ENCODE measurements at places on chromosomes 4 and X.

DNA sequence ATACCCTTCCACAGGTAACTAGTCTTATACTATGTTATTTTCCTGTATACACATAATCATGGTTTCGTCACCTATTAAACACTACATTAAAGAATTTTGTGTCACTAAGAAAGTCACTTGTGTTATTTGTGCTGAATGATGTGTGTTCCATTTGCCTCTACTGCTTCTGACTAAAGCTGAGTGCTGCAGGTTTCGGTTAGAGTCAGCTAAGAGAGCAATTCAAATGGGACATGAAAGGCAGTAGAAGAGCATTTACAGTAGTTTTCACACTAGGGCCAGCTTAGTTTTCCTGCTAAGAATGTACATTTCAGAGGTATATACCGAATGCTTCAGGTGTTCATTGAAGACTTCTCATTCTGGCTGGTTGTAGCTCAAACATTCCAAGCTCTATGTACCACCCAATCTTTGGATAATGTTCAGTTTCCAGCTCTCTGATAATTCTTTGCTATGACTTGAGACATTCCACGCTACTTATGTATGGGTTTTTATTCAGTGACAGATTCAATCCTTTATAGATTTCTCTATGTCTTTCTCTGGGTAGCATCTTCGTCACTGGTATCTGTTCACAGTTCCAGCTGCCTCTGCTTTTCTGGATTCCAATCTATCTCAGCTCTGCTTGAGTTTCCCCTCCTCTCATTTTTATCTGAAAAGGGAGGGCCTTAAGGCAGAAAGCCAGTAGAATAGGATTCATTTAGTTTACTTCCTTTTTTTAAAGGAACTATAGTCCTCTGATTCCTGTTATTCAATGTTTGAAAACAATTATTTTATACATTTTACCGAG, 164.4 kb downstream of the CXXC4 start:
- no peak for DNase-seq

- DNase-seq, result peak; percentile 3
Observed at GRCh38 chrX:115650916-115651315, 89.9 kb downstream of the PLS3 start.

DNA sequence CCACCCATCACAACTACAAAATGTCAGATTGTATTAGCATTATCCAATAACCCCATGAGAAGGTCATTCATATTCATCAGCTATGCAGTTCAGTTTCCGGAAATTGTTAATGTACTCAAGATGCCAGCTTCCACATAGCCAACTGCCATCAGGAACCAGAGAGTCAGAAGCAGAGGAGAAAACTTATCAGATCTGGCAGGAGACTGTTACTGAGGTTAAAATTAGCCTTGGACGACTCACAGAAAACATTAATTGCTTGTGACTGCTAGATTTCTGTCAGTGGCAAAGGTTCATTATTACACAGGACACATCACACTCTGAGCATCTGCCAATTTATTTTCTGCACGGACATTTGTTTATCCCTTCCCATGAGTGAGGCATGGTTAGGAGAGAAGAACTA, 352.8 kb downstream of the DHRSX start:
- DNase-seq, result no peak

DNA sequence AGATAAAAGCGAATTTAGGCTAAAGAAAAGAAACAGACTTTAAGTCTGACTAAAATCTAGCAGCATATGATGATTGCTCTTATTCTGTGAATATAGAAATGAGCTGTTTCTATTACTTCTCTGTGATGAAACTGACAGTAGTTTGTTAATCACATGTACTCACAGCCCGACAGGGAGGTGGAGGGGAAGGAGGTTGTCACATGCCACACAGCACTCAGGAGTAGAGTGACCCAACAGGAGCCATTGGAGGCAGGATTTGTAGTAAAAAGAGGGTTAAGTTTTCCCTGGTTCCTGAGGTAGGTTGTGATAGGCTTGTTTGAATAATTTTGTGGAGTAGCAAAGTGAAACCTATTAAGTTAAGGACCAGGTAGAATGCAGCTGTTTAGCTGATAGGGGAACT, 495.9 kb downstream of the CENPC start:
- no peak for DNase-seq

DNA sequence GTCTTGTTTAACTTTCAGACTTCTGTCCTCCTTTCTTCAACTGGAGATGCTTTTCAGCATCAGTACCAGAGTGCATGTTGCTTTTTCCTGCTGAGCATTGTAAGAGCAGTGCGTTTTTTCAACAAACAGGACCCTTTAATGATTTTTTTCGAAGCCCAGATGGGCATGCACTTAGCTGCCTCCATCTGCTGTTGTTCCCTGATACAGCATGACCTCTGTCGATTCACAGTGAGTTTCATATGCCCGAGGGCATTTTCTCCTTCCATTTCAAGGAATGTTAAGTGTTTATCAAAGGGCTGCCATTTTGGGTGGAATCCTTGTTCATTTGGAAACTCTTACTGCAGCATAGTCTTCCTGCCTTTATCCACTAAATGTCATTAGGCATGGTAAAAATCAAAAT, 428.6 kb downstream of the DTHD1 start:
- DNase-seq, result no peak

- peak; percentile 77 for DNase-seq
Observed at GRCh38 chrX:63657821-63658220, 127.2 kb downstream of the ARHGEF9 start.

DNA sequence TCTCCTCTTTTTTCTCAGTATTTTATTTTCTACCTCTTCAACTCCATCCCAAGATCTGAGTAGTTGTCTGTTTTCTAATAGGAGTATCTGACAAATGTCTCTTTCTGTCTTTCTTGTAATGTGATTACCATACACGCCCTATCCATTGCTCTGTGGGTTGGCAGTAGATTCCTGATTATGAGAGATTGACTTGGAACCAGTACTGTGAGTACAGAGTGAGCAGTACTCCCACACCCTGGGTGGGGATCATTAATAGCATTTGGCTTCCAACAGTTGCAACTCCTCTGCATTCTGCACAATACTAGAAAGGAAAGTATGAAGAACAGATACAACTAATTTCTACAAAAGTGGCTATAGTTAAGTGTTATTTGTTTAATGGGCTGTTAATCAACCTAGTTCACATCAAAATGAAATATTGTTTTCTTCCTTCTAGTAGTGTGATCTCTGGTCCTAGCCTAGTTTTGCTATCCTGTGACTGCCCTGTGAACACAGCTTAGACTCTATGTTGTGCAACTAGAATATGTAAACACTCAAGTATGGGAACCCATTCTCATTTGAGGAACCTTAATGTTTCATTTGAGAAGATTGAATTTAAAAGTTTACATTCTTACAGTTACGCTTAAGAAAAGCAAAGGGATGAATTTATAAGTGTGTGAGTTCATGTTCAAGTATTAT, 112.9 kb downstream of the PTPN13 start:
- peak; percentile 49 for DNase-seq

DNA sequence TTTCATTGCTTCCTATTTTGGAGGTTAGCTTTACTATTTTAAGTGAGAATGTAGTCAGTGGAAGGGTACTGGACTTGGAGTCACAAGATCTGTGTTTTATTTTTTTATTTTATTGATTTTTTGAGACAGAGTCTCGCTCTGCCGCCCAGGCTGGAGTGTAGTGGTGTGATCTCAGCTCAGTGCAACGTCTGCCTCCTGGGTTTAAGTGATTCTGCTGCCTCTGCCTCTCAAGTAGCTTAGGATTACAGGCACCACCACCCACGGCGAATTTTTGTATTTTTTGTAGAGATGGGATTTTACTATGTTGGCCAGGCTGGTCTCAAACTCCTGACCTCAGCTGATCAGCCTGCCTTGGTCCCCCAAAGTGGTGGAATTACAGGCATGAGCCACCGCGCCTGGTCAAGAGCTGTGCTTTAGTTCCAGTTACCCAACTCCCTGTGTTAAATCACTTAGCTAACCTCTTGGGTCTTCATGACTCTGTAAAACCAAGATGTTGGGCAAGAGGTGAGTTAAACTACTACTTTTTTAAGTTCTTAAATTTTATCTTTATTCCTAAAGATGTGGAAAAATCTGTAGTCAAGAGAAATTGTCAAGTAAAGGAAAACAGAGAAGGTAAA, 11.2 kb downstream of the USP9X start:
- DNase-seq, result peak; percentile 9

DNA sequence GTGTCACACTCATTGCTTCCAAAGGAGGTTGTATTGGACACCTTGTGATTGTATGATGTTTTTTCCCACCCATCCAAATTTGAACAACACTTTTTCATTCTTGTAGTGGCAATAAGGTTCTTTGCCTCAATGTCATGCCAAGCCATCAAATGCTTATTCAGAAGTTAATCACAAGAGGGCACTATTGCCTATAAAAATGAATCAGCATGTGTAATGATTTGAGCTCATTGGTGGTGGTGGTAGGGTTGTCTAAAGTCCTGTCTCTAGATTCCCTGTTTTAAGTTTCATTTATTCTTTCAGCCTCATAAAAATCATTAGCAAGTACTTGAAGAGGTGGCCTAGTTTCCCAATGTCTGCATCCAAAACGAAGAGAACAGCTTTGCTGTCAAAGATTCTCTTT, 37.0 kb downstream of the IRS4 start:
- DNase-seq, result peak; percentile 8

DNA sequence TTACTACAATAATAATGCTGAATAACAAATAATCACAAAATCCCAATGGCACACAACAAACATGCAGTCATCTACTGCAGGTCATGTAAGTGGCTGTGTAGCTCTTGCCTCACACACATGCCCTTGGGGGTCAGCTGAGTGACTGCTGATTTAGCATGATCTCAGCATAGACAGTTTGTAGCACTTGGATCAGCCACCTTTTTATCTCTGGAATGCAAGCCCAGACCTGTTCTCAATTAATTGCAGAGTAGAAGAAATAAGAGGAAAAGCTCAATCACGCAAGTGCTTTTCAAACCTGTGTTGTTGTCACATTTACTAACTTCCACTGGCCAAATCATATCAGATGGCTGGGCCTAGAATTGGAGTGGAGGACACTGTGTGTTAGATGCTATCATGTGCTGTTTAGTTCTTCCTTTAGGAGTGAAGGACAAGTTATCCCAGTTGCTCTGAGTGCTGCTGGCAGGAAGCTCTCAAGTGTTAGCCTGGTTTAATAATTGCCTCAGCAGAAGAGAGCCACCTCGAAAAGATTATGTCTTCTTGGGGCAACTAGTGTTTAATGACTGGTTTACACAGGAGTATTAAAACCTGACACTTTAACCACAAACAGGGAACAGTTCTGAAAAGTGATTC, 128.3 kb upstream of the EPHA5 start:
- DNase-seq, result no peak

DNA sequence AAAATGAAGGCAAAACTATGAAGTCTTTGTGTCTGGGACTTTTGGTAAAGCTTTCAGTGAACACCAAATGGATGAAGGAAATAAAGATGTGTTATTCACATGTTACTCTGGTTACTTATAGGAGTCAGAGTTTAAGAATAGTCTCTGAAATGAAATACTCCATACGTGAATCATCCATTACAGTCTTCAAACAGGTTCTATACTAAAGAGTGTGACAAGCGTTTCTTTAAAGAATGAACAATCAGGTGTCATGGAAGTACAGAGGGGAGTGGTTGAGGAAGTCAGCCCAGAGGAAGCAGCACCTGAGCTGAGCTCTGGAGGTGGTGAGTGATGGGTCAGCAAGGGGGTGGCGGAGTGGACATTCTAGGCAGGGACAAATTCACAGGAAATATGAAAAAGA, 41.8 kb upstream of the SORBS2 start:
- DNase-seq, result no peak

GRCh38 chrX:68874076-68874475, 45.3 kb downstream of the EFNB1 start:
- no peak for DNase-seq

DNA sequence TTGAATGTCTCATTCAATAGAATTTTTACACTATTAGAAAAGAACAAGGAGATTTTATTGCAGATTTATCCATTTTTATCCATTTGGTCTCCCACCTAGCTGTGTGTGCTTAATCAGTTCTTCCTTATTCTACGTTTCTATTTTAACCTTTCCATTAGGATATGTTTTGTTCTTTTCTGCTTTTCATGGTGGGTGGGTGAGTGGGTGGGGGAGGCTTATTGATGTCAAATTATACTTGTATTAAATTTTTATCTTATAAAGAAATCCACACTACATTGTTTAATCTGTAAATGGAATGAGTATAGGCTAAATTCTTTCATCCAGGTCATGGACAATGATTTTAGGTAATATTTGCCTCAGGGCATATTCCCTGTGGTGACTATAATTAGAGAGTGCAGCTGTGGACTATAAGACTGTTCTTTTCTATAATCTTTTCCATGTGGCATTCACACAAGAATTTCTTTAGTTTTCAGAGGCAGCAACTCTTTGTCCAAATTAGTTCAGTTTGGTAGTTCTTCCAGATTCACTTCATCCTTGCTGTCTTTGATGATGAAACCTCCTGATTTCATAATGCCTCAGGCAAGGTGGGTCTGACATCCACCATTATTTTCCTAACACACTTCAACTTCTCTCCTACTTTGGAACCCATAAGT, 2451.8 kb downstream of the PCDH7 start:
- DNase-seq, result no peak

GRCh38 chr4:81207828-81208227, 7.2 kb downstream of the PRKG2 start:
- no peak for DNase-seq

DNA sequence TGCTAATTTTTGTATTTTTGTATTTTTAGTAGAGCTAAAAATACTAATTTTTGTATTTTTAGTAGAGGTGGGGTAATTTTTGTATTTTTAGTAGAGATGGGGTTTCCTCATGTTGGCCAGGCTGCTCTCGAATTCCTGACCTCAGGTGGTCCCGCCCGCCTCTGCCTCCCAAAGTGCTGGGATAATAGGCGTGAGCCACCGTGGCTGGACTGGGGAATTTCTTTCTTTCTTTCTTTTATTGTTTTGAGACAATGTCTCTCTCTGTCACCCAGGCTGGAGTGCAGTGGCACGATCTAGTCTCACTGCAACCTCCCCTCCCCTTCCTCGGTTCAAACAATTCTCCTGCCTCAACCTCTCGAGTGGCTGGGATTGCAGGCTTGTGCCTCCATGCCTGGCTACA, 83.0 kb downstream of the FAM193A start:
- DNase-seq, result no peak

- peak; percentile 59 for DNase-seq
Observed at GRCh38 chrX:13658602-13659001, 5.7 kb downstream of the TCEANC start.

GRCh38 chrX:10367406-10367805, 210.6 kb downstream of the CLCN4 start:
- no peak for DNase-seq

DNA sequence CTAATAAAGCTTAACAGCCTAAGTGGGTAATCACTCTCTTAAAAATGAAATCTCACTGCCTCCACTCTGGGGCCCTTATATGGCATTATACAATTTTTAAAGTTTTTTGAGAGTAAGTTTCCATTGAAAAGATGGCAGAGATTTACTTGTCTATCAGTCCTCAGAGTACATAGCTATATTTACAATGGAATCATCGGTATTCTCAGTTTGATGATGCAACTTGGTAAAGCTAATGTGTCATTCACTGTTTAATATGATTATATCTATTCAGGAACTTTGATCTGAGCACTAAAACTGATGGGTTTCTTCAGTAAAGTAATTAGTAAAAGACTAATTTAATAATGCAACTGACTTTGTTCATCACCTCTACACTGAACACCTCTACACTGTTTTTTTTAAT, 51.6 kb downstream of the CT47B1 start:
- no peak for DNase-seq

GRCh38 chrX:16585486-16586376, 64.2 kb upstream of the S100G start:
- DNase-seq, result no peak
